ENCODE measurements at places on chromosomes 7 and 10.

DNA sequence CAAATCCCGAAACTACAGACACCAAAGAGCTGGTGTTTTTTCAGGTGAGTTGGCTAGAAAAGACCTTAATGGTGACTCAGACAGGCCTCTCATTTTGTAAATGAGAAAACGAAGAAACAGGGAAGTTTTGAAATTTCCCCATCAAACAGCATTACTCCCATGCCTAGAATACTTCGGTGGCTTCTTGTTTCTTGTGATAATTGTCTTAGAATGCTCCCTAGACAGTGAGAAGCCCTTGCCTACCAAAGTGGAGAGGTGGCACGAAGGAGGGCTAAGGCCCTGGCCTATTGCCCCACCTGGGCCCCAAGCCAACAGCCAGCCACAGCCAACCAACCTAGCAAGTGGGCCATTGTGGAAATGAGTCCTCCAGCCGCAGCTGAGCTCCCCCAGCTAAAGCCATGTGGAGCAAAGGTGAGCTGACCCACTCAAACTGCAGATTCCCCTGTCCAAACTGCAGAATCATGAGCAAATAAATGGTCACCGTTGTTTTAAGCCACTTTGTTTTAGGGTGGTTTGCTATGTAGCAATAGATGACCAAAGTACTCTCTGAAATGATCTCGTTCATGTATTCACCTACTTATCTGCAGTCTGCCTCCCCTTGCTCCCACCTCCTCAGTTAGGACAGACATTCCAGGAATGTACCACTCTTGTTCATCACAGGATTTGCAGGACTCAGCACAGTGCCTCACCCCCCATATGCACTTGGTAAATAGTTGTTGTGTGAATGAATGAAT, 97.7 kb upstream of the FGFR2 start:
- no peak for DNase-seq

DNA sequence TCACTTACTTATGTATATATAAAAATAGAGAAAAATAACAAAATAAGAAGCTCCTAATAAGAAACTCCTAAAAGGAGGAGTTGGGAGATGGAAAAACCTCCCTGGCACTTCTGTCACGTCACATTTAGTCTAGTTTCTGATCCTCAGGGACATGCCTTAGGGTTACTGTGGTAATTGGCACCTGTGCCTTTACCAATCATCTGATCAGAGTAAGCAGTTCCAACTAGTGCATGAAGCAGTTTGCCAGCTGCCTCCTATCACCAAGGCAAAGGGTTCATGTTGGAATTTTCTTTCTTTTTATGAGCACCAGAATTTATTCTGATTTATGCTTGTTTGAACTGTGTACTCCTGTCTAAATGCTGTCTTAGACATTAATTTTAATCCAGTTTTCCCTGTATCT, 49.9 kb downstream of the ARL4A start:
- no peak for DNase-seq

GRCh38 chr10:54009672-54010071, 791.4 kb downstream of the PCDH15 start:
- DNase-seq = no peak

GRCh38 chr10:89062861-89063260, 72.3 kb downstream of the FAS start:
- DNase-seq = no peak

DNA sequence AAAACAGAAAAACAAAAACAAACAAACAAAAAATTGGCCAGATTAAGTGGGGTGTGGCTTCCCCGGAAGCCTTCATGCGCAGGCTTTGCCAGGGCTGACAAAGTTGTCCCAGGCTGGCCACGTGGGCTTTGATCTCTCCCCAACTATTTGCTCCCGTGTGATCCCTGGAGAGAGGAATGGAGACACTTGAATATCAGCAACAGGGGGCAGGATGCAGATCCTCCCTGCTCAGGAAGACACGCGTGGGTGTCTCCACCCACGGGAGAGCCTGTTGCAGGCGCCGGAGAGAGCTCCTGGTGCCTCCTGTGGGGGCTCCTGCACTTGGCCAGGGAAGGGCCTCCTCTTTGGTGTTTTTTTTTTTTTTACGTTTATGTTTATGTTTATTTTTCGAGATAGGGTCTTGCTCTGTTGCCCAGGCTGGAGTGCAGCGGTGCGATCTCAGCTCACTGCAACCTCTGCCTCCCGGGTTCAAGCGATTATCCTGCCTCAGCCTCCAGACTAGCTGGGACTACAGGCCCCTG, 19.0 kb downstream of the TRIM56 start:
- no peak for DNase-seq

DNA sequence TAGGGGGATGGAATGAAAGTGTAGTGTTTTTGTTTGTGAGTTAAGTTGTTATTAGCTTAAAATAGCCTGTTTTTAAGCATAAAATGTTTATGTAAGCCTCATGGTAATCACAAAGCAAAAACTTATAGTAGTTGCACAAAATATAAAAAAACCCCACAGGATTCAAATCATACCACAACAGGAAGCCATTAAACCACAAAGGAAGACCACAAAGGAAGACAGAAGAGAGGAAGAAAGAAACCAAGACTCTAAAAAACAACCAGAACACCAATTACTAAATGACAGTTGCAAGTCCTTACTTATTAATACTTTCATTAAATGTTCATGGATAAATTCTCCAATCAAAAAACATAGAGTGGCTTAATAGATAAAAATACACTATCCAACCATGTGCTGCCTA, 63.6 kb downstream of the ANKRD7 start:
- DNase-seq = no peak
